ENCODE measurements at places on chromosomes 3 and 15. TPM values are rescaled to one million over a fixed set of nuclear protein-coding genes. Genes with fewer than 3 reads are reported as not detected.
A peak's percentile ranks its signal among the peaks of the same experiment; 100 is the strongest.

The TPRA1 gene
- 30.3 TPM for total RNA-seq

The THBS1 gene
- total RNA-seq: 1,502 TPM

DNA sequence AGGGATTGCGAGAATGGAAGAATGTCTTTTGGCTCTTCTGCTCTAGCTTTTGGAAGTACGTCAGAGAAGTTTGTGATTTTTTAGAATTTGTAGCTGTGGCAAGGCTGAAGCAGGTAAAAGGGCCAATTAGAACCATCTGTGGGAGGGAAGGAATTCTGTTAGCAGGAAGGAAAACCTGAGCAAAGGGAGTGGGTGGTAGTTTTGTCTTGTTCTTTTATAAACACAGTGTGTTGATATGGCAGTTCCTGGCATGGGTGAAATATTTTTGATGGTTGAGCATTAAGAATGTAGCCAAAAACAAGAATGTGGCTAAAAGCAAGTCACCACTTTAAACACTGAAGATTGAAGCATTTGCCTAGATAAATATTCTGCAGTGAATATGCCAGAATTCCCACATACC is 23.8 kb downstream of the DAG1 start:
- DNase-seq: no peak

DNA sequence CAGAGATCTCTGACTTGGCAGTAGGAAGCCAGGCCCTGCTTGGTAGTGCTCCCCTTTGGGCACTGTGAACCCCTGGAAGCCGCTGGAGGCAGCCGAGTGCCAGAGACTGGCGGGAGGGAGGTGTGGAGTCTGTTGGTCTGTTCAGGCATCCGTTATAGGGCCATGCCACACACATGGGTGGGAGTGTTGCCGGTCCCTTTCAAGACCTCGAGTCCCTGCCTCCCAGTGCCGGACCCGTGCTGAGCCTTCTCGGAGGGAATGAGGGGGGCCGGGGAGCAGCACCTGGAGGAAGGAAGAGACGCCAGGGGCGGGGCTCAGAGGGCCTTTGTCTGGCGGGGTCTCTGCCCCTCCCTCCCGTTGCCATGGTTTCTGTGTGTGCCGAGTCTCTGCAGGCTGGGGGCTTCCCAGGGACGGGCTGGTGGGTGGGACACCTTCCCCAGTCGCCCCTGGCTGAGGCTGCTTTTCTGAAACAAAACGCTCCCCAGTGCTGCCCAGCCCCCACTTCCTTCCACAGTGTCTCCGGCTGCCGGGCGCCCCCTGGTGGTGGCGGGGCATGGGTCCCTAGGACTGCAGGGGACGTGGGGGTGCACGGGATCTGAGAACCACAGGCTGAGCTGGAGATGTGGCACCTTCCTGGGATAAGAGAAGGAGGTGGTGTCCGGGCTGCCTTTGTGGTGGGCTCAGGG is 10.0 kb downstream of the GNAI2 start:
- DNase-seq: no peak

- peak; percentile 37 for DNase-seq
Measured at GRCh38 chr3:196537319-196537984, 22.3 kb upstream of the SMCO1 start.

- DNase-seq: peak; percentile 59
Measured at GRCh38 chr3:64209866-64210621, 15.2 kb downstream of the PRICKLE2 start.

The TTLL13 gene
- 0.21 TPM for total RNA-seq

The CAMK2N2 gene
- not detected for total RNA-seq

DNA sequence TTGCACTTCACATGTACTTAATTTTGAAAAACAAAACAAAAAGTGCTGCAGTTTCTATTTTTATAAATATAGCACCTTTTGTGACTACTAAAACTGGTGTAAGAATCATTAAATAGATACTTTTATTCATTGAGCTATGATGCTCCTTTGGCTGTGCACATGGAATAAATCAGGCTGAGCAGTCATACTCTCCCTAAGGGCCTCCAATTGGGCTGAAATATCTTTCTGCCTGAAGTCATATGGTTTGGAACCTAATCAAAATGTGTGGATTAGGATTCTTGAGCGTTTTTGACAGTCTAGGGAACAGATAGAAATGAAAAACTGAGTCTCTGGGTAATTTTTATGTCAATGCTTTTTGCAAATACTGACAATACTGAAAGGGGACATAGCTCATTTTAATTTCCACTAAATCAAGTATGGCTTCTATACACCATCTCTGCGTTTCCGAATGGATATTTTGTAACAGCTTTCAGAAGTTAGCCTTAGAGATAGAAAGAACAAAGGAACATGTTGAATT is 392.2 kb upstream of the ROBO1 start:
- no peak for DNase-seq

- no peak for DNase-seq
Measured at GRCh38 chr3:127712461-127712860, 39.7 kb downstream of the ABTB1 start.

The IRAK2 gene
- 11.2 TPM for total RNA-seq

DNA sequence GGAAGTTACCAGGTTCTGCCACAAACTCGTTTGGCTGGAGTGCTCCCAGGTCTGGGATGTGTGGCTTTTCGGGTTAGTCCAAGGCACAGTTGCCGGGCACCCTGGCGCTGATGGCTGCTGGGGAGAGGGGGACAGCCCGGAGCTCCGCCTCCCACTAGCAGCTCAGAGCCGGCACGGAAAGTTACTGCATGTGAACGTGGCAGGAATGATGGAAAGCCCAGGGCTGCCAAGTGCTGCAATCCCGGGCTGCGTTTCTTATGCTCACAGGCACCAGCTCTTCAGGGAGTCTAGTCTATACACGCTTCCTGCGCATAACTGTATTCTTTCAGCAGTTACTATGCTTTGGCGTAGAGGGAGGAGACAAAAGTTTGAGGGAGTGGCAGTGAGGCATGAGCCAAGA is 141.8 kb upstream of the ICE2 start:
- DNase-seq: no peak

DNA sequence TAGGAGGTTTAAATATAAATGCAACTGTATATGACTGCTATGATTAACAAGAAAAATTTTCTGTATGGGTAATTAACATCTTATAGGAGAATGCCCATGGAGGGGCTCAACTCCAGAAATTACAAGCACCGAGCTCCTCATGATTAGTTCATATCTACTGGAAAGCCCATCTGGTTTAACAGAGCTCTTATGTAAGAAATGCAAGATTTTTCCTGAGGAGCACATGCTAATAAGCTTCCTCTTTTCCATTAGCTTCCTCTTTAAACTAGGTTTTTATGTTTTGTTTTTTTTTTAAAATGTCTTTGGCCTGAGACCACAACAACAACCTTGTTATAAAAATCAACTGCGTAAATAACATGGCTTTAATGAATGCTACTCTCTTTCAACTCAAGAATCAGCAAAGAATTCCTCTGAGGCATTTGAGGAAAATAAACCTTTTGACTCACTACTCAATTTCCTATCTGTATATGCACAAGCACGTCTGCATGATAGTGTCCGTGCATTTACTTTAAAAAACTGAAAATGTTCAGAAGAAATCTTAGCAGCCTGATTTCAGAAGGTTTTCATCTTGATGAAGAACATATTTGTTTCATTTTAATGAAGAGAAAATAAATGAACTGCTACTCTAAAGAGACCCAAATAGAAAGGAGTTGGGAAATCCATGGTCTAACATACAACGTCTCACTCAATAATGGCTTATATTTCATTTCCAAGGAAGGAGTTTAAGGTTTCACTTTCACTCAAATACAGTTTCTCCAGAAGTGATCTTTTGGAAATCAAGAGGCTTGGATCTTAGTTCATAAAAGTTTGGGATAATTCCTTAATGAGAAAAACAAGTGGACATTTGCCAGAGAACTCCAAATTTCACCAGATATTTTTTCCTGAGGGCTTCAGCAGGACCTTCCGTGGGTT is 180.8 kb downstream of the KCNAB1 start:
- no peak for DNase-seq

DNA sequence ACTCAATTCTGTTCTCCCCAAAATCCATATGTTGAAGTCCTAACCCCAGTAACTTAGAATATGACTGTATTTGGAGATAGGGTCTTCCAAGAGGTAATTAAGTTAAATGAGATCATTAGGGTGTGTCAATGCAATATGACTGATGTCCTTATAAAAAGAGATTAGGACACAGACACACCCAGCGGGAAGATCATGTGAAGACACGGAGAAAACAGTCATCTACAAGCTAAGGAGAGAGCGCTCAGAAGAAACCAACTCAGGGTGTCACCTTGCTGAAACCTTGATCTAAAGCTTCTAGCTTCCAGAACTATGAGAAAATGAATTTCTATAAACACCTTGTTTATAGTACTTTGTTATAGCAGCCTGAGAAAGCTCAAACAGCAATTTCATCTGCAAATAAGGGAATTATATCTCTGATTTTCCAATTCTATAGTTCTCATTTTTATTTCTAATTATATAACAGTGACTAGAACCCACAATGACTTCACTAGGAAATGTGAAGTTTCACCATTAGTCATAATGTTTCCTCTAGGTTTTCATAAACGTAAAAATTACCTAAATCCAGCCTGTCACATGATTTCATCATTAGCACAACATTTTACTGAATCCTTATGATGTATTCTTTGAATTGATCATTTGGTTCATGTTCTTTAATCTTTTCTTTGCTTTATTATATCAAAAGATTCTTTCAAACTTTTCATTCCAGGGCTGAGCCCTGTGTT is 459.1 kb upstream of the MDFIC2 start:
- DNase-seq: peak; percentile 67

DNA sequence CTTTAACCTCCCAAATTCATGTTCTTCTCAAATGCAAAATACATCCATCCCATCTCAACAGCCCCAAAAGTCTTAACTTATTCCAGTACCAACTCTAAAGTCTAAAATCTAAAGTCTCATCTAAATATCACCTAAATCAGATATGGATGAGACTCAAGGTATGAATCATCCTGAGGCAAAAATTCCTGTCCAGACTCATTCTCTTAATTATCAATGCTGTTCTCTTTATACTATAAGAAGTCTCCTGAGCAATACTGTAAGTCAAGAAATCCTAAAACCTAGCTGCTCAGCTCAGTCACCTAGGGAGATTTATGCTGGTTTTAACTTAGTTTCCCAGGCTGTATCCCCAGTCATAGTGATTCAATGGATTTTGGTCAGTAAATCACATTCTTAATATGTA is 11.1 kb downstream of the RAD18 start:
- peak; percentile 52 for DNase-seq

DNA sequence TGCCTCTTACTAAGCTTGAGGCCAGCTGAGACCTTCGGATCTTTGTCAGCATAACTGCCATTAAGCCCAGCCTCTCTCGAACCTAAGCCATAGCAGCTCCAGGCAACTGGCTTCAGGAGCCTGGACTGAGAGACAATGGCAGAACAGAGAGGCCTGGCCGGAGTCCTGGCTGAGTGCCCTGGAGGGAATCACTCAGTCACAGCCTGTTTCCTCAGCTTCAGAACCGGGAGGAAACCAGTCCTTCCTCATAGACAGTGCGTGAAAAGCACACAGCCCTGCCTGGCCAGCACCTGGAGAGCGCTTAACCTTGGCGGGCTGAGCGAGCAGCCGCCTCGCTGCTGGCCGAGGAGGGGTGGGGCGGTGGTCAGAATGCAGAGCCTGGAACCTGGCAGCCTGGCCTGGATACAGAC is 21.6 kb downstream of the RNU5B-1 start:
- DNase-seq: no peak

All from mammary epithelial cell (primary cell).